ENCODE measurements at places on chromosomes 5 and 9.

DNA sequence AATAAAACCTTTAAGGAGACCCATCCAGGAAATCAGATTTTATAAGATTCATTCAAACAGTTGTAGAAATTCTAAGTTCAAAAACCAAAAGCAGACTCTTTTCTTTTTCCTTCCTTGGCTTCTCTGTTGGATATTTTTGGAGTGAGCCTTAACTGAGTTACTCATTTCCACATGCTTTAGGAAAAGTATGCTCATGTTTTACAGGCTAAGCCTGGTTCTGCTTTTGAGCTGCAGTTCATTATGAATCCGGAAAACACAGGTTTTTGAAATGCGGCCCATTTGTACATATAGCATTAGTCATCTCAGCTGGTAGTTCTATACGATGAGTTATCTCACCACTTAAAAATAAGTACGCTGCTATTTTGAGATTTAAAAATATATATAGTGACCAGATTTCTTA is 156.6 kb upstream of the DMRT1 start:
- DNase-seq, result no peak

- DNase-seq, result no peak
These were observed 67.9 kb upstream of the LPAR1 start for GRCh38 chr9:111106202-111106601.

DNA sequence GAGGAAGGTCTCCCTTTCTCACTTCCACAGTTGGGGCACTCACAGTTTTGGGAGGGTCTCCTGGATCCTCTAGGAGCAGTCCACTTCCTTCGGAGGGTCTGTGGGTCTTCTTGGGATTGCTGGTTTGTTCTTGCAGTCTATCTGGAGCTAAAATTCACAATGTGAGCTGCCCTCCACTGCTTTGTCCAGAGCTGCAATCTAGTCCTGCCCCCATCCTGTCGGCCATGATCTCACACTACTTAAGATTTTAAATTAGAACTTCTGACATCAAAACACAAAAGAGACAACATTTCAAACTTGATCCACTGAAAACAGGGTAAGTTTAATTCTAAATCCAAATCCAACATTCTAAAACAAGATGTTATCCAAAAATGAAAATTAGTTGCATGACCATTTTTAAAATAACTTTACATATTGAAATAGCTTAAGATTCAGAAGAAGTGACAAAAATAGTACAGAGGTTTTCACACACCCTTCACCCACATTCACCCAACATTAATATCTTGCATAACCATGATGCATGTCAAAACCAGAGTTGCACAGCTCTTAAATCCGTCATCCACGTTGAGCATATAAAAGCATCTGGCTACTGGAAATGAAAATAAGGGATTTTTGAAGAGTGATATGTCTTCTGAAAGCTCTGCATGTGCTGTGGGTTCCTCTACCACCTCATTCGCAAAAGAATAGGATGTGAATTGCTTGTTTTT is 113.7 kb upstream of the EPB41L4A start:
- no peak for DNase-seq

GRCh38 chr5:151903243-151903653 is 21.4 kb downstream of the GLRA1 start:
- DNase-seq, result no peak

- no peak for DNase-seq
These were observed 114.4 kb upstream of the DMRTA1 start for GRCh38 chr9:22332202-22332601.

GRCh38 chr5:94849324-94849723 is 230.9 kb downstream of the SLF1 start:
- DNase-seq, result no peak

- DNase-seq, result no peak
These were observed 117.5 kb upstream of the ZNF462 start for GRCh38 chr9:106745457-106745856.

- DNase-seq, result no peak
These were observed 68.6 kb downstream of the SKIC3 start for GRCh38 chr5:95486191-95486590.

DNA sequence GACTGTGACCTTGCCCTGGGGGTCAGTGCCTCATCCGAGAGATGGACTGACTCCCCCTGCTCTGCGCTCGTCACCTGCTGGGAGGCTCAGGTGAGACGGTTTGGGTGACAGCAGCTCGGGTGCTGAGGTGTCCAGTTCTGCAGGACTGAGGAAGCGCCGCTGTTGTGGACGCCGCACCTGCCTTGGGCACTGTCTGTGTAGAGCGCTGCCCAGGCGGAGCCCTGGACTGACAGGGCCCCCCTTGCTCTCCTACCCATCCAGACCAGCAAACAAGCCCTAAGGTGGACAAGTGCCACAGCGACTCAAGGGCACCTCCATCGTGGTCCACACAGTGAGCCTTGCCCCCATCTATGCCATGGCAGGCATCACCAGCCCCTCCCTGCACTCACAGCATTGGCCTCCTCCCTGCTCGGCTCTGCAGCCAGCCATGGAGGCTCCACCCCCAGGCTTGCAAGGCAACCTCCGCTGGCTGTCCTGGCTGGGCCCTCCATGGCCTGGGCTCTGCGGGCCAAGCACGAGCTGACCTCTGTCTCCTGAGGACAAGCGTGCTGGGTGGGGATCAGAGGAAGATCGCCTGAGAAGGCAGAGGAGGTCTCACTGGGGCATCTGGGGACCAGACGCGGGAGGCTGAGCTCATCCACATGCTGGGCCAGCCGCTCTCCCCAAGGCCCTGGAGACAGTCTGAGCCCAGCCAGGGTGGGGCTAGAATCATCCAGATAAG is 87.1 kb upstream of the COL5A1 start:
- no peak for DNase-seq

DNA sequence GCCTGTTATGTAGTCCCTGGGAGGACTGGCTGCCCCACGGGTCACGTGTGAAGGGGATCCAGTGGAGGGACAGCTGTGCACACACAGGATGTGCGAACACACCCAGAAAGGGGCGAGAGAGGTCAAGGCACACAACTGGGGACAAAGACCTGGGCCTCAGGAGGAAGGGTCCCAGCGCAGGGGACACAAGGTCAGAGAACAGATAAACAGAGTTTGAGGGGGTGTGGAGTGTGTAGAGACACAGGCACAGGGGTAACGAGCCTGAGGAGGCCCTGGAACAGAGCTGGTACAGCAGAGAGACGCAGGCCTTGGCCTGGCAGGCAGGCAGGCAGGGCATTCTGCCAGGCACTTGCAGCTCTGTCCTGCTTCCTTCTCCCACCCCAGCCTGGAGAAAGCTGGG is 14.8 kb upstream of the PSMD5 start:
- no peak for DNase-seq

- no peak for DNase-seq
These were observed 112.0 kb upstream of the TBC1D2 start for GRCh38 chr9:98367371-98367900.

DNA sequence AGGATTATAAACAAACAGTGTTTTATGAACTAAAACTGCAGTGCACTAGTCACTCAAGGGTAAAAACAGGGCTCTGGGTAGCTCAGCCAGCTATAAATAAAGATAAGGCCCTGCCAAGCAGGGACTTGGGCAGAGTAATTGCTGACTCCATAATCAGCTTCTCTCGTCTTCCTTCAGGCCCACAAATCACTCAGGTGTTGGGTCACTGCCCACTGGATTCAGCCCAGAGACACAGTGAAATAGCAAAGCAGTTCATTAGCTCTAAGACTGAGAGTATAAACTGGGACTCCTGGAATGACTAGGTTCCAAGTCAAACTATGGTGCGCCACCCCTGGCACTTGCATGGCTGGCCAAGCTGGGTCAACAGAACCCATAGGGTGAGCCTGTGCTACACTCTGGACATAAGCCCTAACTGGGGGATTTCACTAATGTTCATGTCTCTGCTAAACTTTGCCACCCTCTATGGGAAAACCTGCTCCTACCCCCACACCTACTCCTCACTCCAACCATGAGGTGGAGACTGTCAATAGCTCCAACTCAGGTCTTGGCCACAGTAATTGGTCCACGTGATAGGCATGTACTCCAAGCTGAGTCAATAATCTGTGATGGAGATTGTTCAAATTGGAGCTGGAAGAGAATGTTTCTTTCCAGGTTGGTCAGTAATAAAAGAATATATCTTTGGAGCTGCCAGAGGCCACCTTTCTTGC is 158.5 kb downstream of the SLIT3 start:
- no peak for DNase-seq

DNA sequence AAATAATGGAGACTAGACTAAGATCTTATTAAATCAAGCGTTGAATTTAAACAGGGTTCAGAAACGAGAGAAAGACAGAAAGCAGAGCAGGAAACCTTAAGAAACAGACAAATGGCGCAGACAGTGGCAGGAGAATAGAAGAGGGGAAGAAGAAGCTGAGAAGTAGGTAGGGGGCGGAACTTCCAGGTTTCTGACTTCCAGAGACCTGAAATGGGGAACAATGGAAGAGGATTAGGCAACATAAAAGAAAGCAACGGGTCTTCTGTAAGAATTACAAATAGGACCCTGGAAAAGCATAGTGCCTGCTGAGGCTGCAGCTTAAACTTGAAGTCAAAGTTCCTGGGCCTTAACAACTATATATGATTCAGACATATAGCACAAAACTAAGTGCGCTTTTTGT is 101.7 kb downstream of the BNC2 start:
- no peak for DNase-seq

DNA sequence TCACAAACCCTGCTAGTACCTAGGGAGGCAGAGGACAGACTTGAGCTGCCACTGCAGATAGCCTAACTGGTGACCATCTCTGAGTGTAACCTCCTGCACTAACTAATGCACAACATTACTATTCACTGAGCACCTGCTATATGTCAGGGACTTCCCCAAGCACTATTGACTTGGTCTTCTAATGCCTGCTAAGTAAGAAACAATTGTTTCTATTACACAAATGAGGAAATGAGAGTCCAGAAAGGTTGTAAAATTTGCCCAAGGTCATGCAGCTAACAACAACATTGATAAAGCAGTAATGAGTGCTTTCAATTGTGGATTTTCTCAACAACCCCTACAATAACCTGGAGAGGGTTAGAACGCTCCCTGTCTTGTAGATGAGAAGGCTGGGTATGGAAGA is 183.7 kb downstream of the ZNF462 start:
- no peak for DNase-seq

- DNase-seq, result no peak
These were observed 6.7 kb downstream of the PTGS1 start for GRCh38 chr9:122377241-122378164.

GRCh38 chr9:116074658-116075057 is 78.9 kb upstream of the PAPPA start:
- DNase-seq, result no peak

GRCh38 chr9:113963696-113964494 is 87.8 kb downstream of the ZNF618 start:
- DNase-seq, result no peak

- DNase-seq, result no peak
These were observed 1.7 kb upstream of the SPARC start for GRCh38 chr5:151688436-151688835.

DNA sequence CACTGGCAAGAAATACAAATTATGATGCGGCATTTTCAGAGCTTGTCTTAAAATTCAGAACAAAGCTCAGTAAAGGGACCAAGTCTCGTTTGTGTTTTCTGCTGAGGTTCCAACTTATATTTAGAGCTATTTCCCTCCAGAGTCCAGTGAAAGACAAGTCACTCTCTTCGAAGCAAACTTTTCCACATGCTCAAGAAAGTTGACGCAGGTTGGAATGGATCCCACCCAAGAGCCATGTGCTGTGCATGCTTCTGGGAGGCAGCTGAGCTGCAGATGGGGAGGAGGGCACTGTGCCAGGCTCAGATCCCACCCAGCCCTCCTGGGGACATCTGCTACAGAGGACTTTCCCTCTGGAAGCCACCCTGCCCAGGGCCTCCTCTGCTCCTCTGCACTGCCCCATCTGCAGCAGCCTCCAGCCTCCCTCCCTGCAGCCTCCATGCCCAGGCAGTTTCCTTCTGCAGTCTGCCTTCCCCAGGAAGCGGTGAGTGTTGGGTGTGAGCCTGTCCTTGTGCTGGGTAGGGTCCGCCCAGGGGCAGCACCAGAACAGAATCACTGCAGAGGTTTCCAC is 75.3 kb downstream of the COL23A1 start:
- no peak for DNase-seq

GRCh38 chr9:107158321-107158720 is 124.8 kb upstream of the RAD23B start:
- DNase-seq, result no peak

- DNase-seq, result no peak
These were observed 45.4 kb downstream of the PTBP3 start for GRCh38 chr9:112288029-112288428.

GRCh38 chr9:69604568-69605219 is 67.5 kb downstream of the APBA1 start:
- no peak for DNase-seq

- DNase-seq, result no peak
These were observed 56.7 kb downstream of the PCDH1 start for GRCh38 chr5:141821430-141821925.

- DNase-seq, result peak; percentile 58
These were observed 27.8 kb upstream of the GRPEL2 start for GRCh38 chr5:149317281-149318048.

- no peak for DNase-seq
These were observed 398.1 kb upstream of the IRX1 start for GRCh38 chr5:3197304-3198073.

- DNase-seq, result no peak
These were observed 22.9 kb upstream of the TTLL11 start for GRCh38 chr9:122116040-122116439.

DNA sequence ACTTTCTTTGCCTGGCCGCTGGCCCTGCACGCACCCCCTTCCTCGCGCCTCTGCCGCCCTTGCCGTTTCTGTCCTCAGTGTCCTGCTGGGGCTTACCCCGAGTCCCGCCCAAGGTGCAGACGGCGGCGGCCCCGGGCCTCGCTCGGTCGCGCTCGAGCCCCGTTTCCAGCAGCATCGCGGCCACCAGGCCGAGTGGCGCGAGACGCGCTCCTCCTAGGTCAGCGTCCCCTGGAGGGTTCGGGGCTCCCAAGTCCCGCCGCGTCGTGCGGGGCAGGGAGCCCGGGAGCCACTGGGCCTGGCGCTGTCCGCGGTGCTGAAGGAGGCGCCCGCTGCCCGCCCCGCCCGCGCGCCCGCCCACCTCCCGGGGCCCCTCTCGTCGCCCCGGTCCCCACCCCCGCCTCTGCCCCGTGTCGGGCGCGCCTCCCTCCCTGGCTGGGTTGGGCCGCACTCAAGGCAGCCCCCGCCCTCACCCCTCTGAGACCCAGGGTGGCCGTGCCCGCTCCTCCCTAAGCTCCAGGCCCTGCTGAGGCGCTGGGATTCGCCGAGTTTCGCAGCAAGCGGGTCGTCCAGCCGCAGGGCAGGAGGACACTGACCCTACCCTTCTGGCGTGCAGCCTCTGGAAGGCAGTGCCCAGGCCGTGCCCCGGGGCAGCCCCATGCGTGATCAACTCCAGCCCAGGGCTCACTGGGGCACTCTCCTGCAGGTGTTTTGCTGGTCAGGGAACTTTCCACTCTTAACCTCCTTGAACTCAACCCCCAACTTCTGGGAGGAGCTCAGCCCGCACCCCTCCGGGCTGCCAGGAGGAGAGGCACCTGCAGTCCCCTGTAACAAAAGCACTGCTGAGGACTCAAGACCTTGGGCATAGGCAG is at the start of gene LHX3:
LHX3 (minus strand) TSS at position 291 of the 869 bp plus-strand sequence; CDS start at position 175, 116 bp downstream.
- DNase-seq, result no peak

GRCh38 chr5:36089989-36090388 is 23.3 kb upstream of the UGT3A2 start:
- DNase-seq, result no peak

All from D721Med (cell line).